ENCODE measurements at places on chromosomes 2 and 18. TPM values are rescaled to one million over a fixed set of nuclear protein-coding genes. Genes with fewer than 3 reads are reported as not detected.

The CCDC74A gene
- total RNA-seq = 0.50 TPM

The ABCA12 gene
- total RNA-seq = not detected

DNA sequence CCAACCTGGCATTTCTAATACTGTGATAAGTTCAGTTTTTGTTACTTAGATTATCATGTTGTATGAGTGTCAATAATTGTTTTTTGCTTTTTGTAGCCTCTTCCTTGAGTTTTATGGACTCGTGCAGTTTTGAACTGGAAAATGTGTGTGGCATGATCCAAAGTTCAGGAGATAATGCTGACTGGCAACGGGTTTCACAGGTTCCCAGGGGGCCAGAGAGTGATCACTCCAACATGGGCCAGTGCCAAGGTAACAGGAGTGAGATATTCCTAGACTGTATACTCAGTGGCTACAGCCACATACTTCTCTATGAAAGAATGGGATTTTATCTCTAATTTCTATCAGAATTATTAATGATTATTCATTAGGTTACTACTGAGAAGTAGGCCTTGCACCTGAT, 18.2 kb downstream of the MEP1B start:
- no peak for DNase-seq

The LOXHD1 gene
- total RNA-seq = not detected

GRCh38 chr2:3493615-3494007, 25.7 kb downstream of the ADI1 start:
- DNase-seq = no peak

DNA sequence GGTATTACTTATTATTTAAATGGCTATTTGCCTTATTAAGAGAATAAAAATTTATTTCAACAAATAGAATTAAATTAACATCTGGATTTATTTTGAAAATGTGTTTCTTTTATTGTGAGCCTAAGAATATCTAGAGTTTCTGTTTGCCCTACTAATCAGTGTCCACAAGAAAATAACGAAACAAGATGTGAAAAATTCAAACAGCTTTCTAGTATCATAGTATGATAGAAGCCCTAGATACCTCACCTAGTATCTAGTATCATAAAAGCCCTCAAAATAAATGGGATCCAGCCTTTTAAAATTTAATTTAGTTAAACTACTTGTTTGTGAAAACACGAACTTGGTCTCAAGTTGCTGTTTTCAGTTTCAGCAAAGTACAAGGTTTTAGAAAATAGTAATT, 13.7 kb upstream of the SLC40A1 start:
- DNase-seq = no peak

The BARD1 gene
- 5.2 TPM for total RNA-seq

DNA sequence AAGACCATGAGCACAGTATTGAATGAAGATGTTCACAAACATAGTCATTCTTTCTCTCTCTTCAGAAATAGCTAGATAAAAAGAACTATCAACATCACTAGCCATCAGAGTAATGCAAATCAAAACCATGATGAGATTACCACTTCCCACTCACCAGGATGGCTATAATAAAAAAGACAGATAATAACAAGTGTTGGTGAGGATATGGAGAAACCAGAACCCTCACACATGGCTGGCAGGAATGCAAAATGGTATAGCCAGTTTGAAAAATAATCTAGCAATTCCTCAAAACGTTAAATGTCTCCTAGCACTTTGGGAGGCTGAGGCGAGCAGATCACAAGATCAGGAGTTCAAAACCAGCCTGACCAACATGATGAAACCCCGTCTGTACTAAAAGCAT, 31.3 kb upstream of the PPP1CB start:
- DNase-seq = no peak

DNA sequence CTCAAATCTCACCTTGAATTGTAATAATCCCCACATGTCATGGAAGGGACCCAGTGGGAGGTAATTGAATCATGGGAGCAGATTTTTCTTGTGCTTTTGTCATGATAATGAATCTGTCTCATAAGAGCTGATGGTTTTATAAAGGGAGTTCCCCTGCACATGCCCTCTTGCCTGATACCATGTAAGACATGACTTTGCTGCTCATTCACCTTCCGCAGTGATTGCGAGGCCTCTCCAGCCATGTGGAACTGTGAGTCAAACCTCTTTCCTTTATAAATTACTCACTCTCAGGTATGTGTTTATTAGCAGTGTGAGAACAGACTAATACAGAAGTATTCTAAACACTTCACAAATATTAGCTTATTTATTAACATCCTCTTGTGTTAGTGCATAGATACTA, 516.7 kb downstream of the LRRTM4 start:
- DNase-seq = no peak

The FAM110C gene
- total RNA-seq = 0.36 TPM

The RNF152 gene
- 1.0 TPM for total RNA-seq

DNA sequence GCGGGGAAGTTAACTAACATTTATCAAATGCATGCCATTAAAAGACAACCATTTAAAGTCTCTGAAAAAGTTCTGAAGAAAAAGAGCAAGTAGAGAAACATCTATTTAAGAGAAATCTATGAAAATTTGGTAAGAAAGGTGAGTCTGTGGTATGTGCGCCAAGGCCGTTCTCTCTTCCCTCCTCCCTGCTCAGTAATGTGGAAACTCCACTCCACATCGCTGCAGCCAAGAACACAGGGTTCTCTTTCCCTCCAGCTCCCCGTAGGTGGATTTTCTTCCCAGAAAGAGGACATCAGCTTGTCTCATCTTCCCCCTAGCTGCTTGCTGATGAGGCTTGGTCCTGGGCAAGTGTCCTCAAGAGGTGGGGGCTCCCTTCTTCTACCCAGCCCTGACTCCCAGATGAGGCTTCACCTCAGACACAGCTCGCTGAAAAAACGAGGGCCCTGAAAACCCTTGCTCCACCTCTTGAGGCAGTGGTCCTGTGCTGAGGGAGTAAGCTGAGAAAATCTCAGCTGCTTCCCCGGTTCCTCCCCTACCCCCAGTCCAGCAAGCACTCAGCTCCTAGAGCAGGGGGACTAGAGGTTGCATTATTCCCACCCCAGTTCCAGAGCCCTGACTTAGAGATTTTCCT, 45.8 kb upstream of the PTPRM start:
- DNase-seq = no peak

GRCh38 chr2:174333372-174334277, 1.1 kb upstream of the SP9 start:
- DNase-seq = no peak

GRCh38 chr2:6368281-6368680, 497.4 kb downstream of the CMPK2 start:
- DNase-seq = no peak

Measured in CD4-positive, alpha-beta T cell (primary cell).